Substantia nigra (tissue), 51 donors: ENCODE measurements at places on chromosomes 12 and 14.
A peak's percentile ranks its signal among the peaks of the same experiment; 100 is the strongest.

DNA sequence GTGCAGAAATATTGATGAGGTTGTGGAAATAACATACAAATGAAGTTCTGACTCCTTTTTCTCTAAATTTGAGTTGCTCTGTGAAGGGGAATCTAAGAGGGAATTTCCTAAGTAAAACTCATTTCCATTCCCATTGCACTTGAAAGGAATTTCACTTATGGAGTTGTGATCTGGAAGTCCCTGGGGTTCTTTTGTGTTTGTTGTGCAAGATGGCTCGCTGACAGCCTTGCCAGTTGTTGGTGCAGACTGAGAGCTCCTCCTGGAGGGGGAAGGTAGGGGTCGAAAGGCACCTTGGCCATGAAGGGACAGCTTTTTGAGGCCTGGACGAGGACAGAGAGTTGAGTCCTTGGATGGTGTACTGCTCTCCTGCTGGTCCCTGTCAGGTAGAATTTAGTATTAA is 72.0 kb downstream of the C12orf56 start:
- no peak for DNase-seq

- peak; percentile 75 for DNase-seq
These were observed 117.8 kb downstream of the TTC7B start for GRCh38 chr14:90698379-90698869.

DNA sequence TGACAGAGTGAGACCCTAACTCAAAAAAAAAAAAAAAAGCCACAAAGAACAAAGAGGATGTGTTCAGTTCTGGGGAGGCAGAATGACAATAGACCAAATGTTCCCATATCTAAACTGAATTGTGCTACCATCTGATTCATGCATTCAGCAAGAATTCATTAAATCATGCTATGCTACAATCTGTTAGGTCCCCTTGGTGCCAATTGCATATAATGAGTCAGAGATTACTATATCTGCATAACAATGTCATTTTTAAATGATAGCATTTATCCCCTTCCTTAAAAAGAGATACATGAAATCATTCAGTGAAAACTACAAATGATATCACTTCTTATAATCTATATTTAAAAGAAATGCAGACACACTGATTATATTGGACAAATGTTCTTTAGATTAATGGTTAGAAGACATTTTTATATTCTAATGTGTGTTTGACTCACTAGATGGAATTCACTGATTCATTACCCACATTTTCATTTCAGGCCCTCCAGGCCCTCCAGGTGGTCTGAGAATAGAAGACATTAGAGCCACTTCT is 207.6 kb upstream of the PDZRN4 start:
- no peak for DNase-seq

- no peak for DNase-seq
These were observed 63.2 kb downstream of the FBXL14 start for GRCh38 chr12:1531153-1531653.

GRCh38 chr14:105074601-105075053 is 9.4 kb upstream of the GPR132 start:
- no peak for DNase-seq

GRCh38 chr12:29228474-29229157 is 79.5 kb downstream of the FAR2 start:
- DNase-seq = no peak

DNA sequence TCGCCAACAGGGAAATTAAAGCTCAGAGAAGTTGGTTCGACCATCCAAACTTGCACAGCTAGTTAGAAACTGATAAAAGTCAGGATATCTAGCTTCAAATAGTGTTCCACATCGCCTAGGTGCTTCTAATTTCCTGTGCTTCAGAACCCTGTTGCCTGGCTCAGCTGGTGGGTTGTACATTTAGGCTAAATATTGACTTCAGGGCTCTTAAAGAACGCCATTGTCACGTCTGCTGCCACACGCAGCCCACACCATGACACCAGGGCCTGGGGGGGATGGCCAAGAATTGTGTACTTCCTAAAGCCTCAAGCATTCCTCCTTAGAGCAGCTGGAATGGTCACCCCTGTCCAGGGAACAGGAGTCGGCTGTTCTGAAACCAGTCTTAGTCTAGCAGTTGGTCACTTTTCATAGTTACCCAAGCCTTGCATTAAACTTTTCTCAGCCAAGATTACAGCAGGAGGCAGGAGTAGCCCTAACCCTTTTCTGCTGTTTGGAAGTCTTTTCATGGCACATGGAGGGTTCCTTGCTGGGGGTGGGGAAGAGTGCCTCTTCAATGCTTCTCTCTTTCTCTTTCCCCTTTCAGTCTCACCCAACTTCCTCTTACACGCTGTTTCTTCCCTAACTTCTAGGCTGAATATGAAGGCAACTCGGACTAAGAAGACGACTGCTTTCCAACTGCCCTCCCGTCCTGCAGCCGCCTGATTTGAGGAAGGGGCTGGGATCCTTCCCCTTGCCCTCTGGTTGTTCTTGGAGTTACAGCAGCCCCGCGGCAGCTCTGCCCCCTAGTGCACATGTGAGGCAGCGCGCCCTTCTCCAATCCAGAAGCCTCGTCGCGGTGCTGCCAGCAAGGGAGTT is 17.1 kb downstream of the FOS start:
- DNase-seq = peak; percentile 83

- no peak for DNase-seq
These were observed 27.4 kb upstream of the PTHLH start for GRCh38 chr12:27999970-28000369.

GRCh38 chr12:126784328-126784921 is 1482.5 kb upstream of the TMEM132C start:
- DNase-seq = peak; percentile 45

DNA sequence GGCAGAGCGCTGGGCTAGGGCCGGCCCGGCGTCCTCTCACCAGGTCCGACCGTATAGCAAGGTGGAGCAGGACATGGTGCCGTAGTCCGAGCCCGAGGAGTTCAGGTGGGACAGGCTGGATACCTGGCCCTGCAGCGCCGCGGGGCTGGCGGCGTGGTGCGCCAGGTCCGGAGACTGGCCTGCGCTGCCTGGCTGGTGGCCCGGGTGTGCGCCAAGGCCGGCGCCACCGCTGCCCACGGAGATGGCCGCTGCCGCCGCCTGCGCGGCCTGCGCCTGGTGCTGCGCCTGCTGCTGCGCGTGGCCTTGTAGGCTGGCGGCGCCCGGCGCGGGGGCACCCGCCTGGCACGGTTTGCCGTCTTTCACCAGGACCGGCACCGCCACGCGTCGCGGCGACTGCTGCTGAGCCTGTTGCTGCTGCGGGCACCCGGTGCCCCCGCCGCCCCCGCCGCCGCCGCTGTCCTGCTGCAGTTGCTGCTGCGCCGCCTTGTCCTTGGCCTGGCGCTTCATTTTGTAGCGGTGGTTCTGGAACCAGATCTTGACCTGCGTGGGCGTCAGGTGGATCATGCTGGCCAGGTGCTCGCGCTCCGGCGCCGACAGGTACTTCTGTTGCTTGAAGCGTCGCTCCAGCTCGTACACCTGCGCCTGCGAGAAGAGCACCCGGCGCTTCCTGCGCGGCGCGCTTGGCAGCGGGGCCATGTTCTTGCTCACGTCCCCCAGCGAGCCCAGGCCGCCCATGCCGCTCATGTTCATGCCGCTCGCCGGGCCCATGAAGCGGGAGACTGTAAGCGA is 2.6 kb downstream of the NKX2-1 start:
- no peak for DNase-seq

DNA sequence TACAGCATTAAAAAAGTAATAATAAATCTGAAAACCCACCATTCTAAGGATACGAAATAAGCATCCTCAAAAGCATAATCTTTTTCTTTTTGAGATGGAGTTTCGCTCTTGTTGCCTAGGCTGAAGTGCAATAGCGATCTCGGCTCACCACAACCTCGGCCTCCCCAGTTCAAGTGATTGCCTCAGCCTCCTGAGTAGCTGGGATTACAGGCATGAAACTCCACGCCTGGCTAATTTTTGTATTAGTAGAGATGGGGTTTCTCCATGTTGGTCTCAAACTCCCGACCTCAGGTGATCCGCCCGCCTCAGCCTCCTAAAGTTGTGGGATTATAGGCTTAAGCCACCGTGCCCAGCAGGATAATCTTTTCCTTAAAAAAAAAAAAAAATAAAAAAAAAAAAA is 4.3 kb downstream of the CCNT1 start:
- no peak for DNase-seq

GRCh38 chr12:70556179-70556869 is 80.9 kb downstream of the PTPRB start:
- no peak for DNase-seq

DNA sequence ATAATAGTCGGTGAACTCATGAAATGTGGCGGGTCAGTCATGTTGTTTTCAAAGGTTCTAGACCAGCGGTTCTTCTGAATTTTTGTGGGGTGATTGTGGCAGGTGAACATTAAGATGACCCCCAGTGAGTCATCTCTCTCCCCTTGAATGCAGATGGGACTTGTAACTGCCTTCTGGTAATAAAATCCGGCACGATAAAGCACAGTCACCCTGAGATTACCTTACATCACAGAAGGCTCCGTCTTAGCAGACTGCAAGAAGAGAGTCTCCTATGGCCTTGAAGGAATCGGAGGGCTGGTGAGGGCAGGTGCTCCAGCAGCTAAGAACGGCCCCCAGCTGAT is 189.6 kb downstream of the FOXN3 start:
- DNase-seq = no peak

- DNase-seq = no peak
These were observed 210.8 kb downstream of the PCNX1 start for GRCh38 chr14:71117839-71118743.

DNA sequence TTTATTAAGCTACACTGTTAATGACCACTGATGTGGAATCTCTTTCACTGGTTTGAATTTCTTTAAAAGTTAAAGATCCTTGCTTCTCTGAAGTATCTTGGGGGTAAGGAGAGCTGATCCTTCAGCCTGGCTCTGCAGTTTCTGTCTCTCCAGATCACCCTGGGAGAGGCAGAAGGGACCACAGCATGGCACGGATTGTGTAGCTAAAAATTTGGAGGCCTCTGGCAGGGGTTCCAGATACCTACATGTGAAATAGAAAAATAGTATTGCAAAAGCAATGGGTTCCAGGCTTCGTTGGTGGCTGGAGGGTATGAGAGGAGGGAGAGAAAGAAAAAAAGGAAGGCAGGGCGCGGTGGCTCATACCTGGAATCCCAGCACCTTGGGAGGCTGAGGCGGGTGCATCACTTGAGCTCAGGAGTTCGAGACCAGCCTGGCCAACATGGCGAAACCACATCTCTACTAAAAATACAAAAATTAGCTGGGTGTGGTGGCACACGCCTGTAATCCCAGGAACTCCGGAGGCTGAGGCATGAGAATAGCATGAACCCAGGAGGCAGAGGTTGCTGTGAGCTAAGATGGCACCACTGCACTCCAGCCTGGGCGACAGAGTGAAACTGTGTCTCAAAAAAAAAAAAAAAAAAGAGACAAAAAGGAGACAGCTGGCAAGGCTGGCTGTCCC is 3.4 kb downstream of the CHST11 start:
- DNase-seq = no peak

GRCh38 chr14:103521951-103522563 is 573 bp downstream of the CKB start:
- no peak for DNase-seq

DNA sequence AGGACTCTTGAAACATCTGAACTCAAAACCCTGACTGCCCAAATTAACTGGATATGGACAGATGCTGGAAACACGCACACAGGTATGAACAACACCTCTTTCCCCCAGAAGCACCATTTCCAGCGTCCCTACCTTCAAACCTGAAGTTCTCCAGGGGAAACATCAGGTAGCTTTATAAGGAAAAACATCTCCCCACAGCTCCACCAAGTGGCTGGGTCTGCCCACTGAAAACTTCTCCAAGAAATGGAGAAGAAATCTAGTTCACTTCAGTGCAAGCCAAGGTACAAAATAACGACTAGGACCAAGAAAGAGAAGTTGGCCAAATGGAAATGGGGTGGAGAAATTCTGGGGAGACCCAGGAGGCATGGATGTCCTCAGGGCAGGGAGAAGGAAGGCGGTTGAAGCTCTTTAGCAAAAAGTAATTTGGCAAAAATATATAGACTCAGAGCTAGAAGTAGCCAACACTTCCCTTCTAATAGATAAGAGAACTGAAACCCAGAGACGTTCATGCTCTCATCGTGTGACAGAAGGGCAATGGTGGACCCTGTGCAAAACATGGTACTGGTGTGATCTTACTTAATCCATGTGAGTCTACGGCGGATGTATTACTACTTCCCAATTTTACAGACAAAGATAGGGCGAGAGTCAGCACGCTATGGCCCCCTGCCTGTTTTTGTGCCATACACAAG is 10.5 kb upstream of the NUAK1 start:
- no peak for DNase-seq

DNA sequence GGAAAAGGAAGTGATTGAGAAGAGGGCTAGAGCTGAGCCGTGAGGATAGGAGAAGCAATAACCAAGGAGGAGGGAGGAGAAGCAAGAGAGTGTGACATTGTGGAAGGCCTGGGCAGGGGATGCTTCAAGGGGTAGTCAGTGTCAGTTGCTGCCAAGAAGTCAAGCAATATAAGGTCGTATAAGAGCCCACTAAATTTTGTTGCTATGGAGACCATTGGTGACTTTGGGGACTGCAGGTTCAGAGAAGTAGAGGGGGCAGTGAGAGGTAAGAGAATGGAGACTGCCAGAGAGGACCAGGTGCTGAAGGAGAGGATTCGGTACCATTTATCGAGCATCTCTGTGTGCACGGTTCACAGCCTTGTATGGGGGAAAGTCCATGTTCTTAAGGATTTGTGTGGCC is 3.1 kb upstream of the ATXN3 start:
- DNase-seq = no peak

- DNase-seq = no peak
These were observed 9.7 kb downstream of the GLRX5 start for GRCh38 chr14:95544588-95544987.

- no peak for DNase-seq
These were observed 19.1 kb upstream of the RAD52 start for GRCh38 chr12:968545-968944.

DNA sequence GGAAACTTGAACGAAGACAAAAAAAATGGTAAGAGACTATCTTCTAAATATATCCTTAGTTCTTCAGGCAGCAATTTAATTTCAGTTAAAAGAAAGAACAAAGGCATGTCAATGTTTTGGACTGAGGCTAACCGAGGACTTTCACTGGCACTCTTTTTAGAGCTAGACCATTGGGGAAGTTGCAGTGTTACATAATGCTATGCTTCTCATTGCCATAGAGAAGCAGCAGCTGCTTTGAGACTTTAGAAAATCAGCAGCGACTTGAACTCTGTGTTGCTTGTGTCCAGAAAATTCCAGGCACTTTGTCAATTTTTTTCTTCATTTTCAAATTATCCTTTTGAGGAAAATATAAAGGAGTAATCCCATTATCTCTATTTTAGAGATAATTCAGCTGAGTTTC is 964.2 kb downstream of the NRXN3 start:
- no peak for DNase-seq

GRCh38 chr14:41062826-41063225 is 543.9 kb upstream of the LRFN5 start:
- no peak for DNase-seq

DNA sequence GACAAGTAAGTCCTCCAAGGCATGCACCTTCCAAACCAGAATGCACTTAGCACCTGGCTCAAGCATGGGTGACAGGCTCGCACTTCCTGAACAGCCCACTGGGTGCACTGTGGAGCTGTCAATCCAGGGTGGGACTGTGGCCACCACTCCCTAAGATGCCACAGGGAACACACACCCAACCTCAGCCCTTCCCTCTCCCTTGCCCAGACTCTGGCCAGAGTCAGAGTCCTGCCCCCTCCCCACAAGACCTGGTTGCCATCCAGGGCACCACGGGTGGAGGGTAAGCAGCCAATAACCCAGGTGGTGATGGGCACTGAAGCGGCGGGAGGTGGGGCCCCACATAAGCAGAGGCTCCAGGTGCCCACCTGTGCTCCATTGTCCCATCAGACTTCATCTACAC is 160.6 kb downstream of the MYRFL start:
- no peak for DNase-seq
